Cortex of kidney (tissue), 1 donor: ENCODE measurements at places on chromosomes 1 and 21.

GRCh38 chr1:107950464-107950863 lies 14.5 kb downstream of the VAV3 start:
- no peak for DNase-seq

- DNase-seq: no peak
Observed at GRCh38 chr1:9399510-9400424, 107.1 kb downstream of the SPSB1 start.

- DNase-seq: no peak
Observed at GRCh38 chr1:10614377-10615225, 139.9 kb downstream of the PEX14 start.

GRCh38 chr1:86701731-86702130 lies 2.6 kb upstream of the SH3GLB1 start:
- DNase-seq: no peak

- no peak for DNase-seq
Observed at GRCh38 chr1:57019236-57019839, 53.5 kb upstream of the C8B start.

- DNase-seq: no peak
Observed at GRCh38 chr1:46401154-46401913, 7.2 kb downstream of the FAAH start.

DNA sequence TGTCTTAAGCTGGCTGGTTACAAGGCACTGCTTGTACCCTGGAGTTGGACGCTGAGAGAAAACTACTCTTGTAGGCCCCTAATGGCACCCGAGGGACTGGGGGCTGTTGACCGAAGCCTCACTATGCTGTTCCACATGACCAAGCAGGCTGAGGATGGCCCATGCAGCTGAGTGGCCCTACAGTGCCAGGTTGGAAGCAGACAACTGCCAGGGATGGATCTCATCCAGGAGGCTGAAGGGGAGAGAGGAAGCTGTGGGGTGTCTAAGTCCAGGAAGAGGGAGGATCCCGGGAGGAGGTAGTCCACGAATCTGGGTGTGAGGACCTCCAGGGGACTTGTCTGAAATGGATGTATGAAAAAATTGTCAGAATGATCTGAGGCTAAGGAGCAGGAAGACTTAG lies 45.8 kb downstream of the FOXD2 start:
- no peak for DNase-seq

GRCh38 chr21:27382404-27382803 lies 415.5 kb upstream of the ADAMTS5 start:
- DNase-seq: no peak

GRCh38 chr1:151920149-151920548 lies 10.8 kb upstream of the THEM4 start:
- DNase-seq: no peak

- no peak for DNase-seq
Observed at GRCh38 chr21:46660505-46660904, 25.0 kb downstream of the PRMT2 start.

DNA sequence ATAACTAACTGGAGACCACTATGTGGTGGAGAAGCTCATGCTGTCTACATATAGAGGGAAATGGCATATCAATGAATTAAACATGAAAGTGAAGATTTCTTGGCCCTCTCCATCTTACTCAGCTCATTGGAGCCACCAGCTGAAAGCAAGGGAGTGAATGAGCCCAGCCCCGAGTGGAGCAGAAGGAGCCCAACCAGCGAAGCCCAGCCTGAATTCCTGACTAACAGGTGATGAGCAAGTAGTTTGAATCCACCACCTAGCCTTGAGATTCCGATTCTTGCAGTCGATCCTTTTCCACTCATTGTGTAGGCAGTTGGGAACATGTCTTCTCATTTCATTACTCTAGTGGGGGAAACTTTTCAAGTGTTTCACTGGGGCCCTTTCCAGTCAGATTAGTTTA lies 18.6 kb upstream of the ST6GALNAC3 start:
- no peak for DNase-seq

DNA sequence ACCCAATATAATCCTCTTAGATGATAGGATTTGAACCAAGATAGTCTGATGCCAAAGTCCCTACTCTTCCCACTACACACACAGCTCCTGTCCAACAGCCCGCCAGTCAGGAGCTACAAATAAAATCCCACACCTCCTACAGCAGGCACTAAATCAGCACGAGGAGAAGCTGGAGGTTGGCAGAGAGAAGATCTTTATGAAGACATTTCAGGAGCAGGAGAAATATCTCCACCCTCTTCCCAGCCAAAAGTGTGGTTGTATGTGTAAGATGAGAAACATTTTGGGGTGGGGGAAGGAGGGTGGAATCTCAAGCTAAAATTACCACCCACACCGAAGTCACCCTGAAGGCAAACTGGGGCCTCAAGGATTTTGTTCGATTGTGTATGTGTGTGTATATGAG lies 54.5 kb downstream of the PLXNA2 start:
- DNase-seq: no peak

- no peak for DNase-seq
Observed at GRCh38 chr1:56814205-56814604, 5.0 kb downstream of the FYB2 start.

DNA sequence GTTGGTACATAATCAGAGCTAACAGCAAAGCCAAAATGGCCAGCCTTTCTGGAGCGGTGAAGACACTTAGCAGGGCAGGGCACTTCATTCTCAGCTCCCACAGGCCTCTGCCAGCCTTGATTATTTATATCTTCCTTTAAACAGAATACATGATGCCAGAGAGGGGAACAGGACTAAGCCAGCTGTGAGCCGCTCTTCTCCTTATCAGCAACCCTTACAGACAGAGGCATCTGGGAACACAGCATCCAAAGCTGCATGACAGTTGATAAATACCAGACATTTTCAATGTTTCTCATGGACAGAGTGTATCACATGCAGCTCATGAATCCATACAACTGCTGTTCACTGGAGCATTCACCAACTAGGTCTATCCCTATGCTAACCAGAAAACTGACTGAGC lies 29.1 kb downstream of the DNAJC11 start:
- DNase-seq: no peak

DNA sequence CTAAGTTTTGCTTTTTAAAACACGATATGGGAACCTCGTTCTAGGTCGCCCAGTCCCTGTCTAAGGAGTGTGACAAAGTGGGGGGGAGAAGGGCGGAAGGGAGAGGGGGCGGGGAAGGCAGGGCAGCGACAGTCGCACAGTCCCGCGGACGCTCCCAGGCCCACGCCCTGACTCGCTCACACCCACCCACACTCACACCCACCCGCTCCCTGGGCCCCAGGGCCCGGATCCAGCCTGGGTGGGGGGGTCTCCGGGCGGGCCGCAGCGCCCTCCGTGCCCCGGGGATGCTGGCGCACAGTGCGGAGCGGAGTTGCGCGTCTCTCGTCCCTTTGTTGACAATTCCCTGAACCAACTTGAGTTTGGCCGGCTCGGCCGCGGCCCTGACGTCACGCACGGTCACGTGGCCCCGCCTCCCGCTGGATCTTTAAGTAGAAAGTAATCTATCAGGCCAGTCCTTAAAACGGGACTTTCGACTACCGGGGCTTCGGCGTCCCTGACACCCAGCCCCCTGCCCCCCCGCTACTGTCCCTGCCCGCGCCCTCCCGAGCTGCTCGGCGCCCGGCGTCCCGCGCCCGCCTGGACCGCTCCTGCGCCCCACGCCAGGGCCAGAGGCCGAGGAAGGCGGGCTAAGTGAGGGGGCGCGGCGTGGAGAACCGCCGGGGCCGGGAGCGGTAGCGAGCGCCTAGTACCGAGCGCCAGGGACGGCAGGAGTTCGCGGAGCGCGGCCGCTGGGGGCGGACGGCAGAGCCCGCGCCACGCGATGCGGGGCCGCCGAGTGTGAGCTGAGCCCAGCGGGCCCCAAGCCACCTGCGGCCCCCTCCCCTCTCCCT lies at the start of gene FOXD3:
Gene FOXD3 (plus strand): TSS at position 454 of the 830 bp plus-strand sequence. CDS start 492 bp downstream, outside the sequence.
- no peak for DNase-seq

DNA sequence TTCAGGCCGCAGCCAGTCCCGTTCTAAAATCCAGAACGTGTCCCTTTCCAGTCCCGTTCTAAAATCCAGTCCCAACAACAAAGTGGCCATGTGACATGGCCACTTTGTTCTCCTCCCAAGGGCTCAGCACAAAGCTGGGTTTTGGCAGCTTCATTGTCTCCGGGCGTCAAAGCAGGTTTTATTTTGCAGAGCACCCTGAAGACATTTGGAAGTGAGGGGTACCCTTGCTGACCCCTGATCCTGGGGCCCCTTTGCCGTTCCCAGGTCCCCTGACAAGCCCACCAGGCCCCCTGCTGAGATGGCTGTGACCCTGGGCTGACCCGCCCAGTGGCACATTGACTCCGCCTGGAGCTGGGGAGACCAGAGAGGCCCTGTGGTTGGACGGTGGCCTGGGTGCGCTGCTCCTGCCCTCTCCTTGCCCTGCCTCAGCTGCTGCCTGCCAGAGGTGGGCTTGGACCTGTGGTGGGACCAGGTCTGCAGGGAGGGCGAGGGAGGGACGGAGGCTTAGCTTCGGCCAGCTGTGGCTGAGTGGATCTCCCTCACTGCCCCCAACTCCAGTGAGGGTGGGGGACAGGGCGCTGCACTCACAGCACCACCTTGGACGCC lies 4.3 kb downstream of the PFKL start:
- no peak for DNase-seq

DNA sequence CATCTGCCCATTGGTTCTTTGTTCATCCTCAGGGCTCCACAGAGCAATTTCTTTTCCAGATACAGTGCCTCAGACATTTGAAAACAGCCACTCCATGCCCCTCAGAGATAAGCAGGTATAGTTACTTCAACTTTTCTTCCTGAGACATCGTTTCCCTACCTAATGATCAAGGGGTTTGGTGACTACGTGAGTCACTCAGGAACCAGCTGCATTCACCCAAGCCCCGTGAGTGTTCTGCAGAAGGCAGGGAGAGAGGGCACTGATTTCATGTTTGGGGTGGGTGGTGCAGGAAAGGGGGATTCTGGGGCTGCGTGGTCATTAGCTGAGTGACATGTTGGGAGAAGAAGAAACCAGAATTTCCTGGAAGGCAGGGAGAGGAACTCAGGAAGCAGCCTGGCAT lies 25.0 kb downstream of the NCF2 start:
- no peak for DNase-seq

DNA sequence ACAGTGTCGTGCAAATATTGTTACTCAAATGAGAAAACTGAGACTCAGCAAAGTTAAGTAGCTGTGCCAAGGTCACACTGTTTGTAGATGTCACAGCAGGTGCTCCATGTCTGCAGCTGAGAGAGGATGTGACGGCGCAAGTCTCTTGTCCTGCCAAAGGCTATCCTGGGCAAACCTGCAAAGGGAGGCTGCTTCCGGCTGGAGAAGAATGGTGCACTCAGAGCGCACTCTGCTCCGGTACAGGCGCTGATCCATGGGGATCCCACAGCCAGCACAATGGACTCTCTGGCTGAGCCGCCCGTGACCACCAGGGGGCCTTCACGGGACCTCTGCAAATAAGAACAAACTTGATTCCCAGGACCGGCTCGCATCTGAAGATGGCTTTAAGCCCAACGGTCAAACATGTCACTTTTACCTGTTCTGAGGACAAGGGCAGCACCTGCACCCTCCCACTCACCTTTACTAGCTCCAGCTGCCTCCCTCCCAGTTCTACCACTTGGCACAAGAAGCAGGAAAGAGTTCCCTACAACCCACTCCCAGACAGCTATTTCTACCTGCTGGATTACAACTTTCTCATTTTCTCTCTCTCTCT lies 21.9 kb downstream of the RD3 start:
- DNase-seq: no peak

DNA sequence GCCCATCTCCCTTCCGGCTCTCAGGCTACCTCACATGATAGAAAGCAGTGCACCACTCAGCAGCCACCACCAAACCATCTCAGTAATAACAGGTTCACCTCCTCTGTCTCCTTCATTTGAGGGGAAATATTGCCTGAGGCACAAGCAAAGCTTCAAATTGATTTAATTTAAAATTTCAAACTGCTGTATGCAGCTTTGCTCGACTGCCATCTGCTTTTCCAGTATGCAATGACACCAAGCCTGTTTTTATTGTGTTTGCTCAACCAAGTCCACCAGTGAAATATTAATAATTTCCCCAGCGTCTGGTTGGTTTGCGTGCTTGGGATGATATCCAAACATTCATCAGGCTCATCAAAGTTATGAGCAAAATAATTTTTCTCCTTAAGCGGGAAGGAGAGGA lies 552.4 kb upstream of the DAB1 start:
- no peak for DNase-seq

GRCh38 chr1:155227261-155228095 lies 19.0 kb downstream of the MTX1 start:
- peak; percentile 45 for DNase-seq

DNA sequence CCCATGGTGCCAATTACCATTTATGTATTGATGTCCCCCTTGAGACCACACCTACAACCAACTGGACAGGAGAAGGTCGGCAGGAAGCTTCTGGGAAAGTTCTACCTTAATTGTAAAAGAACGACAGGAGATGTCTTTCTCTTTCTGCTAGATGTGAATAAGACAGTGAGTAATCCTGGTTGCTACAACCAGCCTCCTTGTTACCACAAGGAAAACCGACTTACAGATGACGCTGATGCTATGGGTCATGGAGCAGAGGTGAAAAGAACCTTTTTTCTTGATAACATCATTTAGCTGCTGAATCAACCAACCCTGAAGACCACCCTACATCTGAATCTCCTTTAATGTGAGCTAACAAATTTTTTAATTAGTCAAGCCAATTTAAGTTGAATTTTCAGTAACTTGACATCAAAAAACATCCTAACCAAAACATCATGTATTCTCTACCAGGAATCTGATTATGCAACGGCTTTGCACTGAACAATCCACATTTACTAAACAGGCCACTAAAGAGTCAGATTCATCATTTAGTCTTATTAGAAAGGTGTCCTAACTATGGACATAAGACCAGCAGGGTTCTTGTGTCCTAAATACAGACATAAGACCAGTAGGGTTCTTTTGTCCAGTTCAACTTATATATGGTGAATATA lies 23.0 kb downstream of the RGS2 start:
- DNase-seq: no peak

DNA sequence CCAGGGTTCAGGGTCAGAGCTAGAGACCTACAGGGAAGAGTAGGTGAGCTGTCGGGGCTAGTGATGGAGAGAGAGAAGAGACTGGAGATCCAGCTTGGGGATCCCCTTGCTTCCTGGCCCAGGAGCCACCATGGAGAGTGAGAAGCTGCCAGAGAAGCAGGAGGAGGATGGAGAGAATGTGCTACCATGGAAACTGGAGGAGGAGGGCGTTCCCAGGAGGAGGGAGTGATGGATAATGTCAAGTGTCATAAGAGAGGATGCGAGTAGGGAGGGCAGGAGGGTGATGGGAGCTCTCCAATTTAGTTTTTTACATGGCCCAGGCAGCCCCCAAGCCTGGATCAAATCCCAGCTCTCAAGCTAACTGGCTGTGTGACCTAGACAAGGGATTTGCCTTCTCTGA lies 46.5 kb upstream of the EPB41 start:
- DNase-seq: no peak

- DNase-seq: no peak
Observed at GRCh38 chr1:93666613-93667384, 14.8 kb downstream of the BCAR3 start.
